ENCODE measurements at places on chromosomes 4 and X.

DNA sequence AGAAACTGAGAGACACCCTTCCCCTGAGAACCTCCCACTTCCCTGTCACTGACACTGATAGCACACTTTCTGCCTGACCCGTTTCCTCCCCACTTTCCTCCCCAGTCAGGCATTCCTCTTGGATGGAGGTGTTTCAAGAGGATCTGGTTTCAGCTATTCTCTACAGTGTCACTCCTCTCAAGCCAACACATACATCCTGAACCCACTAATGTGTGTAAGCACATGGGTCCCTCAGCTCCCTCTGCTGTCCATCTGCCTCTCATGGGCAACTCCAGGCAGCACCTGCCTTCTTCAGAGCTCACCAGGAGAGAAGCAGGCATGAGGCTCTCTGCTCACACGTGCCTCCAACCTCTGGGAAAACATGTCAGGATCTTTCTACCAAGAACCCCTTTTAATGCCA lies 207.6 kb downstream of the NAF1 start:
- DNase-seq: no peak

GRCh38 chrX:71239781-71240180 lies 14.2 kb downstream of the ZMYM3 start:
- no peak for DNase-seq

DNA sequence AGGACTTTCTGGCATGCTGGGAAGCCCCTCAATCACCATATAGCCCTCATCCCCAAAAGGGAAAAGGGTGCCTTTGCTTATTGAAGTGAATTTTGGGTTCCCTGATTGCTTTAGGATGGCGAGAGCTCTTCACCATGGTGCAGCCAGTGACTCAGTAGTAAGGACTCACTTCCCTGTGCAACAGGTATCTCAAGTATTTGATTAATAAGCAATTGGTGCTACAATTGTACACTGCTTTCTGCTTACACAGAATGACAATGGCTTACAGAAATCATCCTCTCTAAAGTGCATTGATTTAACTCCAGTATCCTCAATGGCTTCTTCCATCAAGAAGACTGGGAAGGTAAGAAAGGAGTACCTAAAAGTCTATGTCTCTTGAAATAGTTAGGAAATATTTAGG lies 143.7 kb upstream of the SMIM10 start:
- DNase-seq: no peak

DNA sequence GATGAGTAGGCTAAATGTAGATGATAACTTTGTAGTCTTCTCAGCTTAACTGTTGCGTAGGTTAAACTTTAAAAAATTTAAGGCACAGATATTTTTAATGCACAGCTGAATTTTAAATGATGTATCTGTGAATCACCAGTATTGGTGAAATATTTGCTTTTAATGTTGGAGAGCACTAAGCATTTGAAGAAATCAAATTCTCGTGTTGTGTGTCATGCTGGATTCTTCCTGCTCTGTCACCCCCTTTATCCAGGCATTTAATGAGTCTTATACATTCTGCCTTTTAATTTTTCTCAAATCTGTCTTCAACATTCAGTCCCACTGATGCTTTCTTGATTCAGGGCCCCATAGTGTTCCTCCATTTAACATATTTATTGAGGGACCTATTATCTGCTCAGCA lies 76.7 kb downstream of the SLC4A4 start:
- no peak for DNase-seq

DNA sequence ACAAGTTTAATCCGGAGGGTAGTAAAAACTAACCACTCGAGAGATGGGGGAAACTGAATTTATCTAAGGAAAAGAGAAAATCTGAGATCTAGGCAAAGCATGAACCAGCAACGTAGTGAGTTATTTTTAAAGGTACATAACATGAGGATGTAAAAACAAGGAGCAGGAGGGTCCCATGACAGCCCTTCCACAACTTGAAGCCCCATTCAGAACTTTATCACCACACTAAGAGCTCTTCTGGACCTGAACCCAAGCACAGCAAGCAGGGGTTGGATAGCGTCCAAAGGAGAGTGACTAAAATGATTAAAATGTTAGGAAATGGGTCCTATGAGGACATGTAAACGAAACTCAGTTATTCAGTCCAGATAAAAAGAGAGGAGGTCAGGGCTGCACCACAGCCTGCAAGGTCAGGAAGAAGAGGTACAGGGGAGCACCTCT lies 16.2 kb downstream of the SH3RF1 start:
- no peak for DNase-seq

DNA sequence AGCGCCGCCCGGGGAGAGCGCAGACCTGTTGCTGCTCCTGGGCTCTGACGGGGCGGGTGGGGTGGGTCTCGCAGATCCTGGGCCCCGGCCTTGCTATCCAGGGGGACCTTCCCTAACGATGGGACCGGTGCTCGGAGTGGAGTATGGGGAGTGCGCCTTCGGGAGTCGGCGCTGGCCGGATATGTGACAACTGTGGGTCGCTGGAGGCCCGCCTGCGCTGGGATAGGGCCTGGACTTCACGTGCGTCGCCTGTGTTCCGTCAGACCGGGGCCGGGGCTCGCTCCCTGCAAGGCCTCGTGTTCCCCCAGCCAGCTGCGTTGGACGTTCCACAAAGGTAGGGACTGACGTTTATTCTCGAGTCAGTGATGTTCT lies 1.3 kb downstream of the TBL1X start:
- no peak for DNase-seq

- DNase-seq: no peak
These were observed 37.8 kb downstream of the PCDH10 start for GRCh38 chr4:133186845-133187244.

DNA sequence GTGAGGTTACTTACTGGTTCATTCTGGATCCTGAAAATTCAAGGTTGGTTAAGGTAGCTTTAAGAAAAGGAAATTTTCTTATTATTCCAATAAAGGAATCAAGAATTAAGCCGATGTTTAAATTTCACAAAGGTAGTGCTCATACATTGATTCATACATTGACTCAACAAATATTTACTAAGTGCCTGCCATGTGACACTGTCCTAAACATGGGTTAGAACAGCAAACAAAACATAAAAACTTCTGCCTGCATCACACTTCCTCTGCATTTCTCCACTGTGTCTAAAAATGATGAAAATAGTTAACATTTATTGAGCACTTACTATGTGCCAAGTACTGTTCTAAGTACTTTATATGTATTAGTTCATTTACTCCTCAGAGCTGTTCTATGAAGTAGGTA lies 75.7 kb downstream of the RASL11B start:
- DNase-seq: no peak

- DNase-seq: no peak
These were observed 125.0 kb downstream of the AKAP4 start for GRCh38 chrX:50075630-50076339.

GRCh38 chr4:58983887-58984286 lies 1873.7 kb upstream of the IGFBP7 start:
- no peak for DNase-seq

- DNase-seq: no peak
These were observed 326.5 kb upstream of the GATB start for GRCh38 chr4:152087335-152087734.

- DNase-seq: no peak
These were observed 43.7 kb downstream of the MAGEA9 start for GRCh38 chrX:149825424-149825823.

DNA sequence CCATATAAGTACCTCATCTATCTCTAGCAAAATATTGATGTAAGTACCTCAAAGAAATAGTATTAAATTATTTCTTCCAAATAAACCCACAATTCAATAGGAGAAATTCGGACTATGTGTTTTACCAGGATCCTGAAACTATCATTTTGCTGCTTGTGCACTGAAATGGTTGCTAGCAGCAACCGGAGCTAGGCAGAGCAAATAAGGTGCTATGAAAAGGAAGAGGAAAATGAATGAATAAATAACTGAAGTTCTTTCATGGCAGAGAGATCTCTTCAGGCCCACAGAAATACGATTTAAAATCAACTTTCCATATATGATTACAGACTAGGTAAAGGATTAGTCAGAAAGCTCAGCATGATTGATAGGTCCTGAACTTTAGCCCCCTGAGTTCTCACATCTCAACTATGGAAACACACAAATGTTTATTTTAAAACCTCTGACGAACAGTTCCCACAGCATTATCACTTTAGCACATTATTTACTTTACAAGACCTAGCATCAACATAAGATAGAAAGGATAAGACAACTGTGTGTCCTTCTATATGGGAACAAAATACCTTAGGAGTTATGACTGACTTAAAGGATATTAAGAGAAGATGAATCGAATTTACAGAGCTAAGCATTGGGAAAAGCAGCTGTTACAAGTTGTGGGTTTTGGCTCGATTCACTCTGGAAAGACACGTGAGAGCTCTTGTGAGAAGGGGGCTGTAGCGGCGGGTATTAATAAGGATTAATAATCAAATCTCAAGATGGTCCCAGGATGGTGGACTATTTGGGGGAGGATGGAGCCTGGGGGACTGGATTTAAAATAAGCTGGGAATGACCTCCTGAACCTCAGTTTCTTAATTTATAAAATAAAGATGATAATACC lies 104.3 kb downstream of the CORIN start:
- DNase-seq: no peak

GRCh38 chrX:107712231-107713202 lies 63.1 kb downstream of the TSC22D3 start:
- DNase-seq: no peak

DNA sequence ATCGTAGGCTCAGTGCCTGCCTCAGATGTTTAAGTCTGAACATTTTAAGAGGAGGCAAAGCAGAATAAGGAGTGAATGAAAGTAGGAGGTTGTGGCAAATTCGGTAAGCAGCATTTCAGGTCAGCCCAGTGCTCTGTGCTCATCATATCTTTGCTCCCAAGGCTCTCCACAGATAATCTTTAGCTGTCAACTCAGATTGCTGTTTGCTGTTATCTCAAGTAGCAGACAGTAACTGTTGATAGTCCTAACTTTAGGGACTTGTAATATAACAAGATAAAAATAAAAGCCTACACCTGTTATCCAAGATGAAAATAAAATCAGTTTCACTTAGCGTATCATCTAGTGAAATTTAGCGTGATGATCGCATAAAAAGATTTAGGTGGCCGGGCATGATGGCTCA lies 18.6 kb upstream of the CLTRN start:
- DNase-seq: no peak

GRCh38 chr4:69194166-69194565 lies 20.4 kb downstream of the UGT2B11 start:
- no peak for DNase-seq

GRCh38 chr4:53234669-53235068 lies 131.2 kb downstream of the SCFD2 start:
- DNase-seq: no peak

DNA sequence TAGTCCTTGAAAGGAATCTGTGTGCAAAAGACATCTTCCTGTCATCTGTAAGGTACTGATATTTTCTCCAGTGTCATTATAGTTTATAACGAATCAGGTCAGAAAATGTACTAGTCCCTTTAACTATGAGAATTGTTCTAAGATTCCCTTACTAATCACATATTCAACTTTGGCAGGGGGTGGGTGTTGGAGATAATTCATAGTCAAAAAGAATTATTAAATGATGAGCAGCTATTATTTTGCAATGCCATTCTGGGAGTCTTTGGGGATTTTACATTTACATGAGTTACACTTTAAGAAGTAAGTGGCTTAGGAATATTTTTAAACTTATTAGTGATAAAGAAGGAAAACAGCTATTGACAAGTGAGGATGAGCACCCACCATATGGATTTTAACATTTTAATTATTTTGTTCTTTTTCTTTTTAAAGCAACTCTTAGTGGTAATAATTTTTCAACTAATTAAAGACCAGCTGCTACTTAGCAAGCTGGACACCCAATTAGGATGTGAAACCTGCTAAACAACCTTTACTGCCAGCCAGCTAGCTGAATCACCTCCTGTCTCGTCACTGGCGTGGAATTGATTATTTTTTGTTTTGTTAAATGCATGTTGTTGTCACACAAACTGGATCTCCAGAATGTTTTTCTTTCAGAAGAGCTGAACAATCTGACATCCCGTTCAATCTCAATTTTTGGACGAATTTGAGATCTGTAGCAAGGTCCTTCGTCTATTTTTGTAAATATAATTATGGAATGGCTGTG lies 219.2 kb downstream of the ARAP2 start:
- DNase-seq: peak; percentile 39

DNA sequence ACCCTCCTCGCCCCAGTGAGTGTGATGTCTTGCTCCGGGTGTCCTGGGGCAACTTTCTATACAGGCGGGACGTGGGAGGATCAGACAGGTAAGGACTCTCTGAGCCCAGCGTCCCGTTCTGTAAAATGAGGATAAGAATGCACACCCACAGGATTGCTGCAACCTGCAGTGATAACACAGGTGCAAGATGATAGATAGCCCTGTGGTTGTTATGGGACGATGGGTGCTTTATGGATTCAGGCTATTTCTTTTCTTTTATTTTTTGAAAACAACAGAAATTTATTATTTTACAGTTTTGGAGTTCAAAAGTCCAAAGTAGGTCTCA lies 28.6 kb downstream of the BEX3 start:
- no peak for DNase-seq

GRCh38 chr4:11407551-11407950 lies 21.1 kb downstream of the HS3ST1 start:
- no peak for DNase-seq

DNA sequence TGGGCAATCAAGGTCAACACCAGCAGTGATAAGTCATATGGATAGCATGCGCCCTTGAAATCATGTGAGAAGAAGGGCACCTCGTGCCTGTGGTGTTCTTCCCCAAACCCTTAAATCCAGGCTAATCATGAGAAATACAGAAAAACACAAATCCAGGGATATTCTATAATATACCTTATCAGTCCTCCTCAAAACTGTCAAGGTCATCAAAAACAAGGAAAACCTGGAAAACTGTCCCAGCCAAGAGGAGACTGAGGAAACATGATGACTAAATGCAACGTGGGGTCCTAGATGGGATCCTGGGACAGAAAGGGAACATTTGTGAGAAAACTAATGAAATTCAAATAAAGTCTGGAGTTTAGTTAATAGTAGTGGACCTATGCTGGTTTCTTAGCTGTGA lies 201.8 kb upstream of the FAM9B start:
- no peak for DNase-seq

DNA sequence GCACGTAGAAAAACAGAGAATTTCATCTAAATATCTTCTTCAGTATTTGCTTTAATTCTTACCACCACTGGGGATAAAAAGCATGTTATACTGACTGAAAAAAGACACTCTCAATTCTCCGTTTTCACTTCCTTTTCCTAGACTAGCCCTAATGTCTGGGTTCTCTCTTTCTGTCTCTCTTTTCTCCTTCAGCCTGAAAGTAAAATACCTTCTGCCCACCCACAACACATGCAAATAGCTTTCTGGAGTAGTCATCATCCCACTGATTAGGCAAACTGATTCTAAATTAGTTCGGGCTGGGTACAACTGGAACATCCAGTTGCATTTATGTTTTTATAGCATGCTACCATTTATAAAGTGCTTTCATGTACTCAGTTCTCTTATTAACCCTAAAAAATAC lies 142.4 kb upstream of the ANKRD50 start:
- no peak for DNase-seq

DNA sequence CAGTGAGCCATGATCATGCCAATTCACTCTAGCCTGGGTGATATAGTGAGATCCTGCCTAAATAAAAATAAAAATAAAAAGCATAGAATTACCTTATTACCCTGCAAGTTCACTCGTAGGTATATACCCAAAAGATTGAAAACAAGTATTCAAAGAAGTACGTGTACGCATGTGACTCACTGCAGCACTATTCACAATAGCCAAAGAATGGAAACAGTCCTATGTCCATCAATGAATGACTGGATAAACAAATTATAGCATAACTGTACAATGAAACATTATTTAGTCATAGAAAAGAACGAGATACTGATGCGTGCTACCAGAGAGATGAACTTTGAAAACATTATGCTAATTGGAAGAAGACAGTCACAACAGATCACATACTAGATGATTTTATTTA lies 204.6 kb upstream of the DIAPH2 start:
- no peak for DNase-seq

Data from NCI-H774 (cell line).